ENCODE measurements at places on chromosomes 2 and 18.
A peak's percentile ranks its signal among the peaks of the same experiment; 100 is the strongest.

DNA sequence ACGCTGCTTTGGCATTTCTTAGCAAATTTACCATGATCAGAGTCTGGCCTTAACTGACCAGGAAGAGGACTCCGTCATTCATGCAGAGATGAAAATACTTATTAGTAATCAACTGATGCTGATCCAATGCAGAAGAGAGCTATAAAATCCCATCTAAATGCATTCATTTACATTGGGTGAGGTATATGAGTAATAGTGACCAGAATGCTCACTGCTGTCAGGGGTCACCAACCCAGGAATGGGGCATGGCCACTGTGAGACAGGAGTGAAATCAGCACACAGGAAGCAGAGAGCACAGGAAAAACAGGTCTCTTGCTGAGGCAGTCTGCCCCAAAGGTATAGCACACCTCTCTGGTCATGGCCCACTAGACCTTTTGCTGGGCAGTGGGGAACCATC is 68.1 kb upstream of the TMEM247 start:
- DNase-seq = no peak

DNA sequence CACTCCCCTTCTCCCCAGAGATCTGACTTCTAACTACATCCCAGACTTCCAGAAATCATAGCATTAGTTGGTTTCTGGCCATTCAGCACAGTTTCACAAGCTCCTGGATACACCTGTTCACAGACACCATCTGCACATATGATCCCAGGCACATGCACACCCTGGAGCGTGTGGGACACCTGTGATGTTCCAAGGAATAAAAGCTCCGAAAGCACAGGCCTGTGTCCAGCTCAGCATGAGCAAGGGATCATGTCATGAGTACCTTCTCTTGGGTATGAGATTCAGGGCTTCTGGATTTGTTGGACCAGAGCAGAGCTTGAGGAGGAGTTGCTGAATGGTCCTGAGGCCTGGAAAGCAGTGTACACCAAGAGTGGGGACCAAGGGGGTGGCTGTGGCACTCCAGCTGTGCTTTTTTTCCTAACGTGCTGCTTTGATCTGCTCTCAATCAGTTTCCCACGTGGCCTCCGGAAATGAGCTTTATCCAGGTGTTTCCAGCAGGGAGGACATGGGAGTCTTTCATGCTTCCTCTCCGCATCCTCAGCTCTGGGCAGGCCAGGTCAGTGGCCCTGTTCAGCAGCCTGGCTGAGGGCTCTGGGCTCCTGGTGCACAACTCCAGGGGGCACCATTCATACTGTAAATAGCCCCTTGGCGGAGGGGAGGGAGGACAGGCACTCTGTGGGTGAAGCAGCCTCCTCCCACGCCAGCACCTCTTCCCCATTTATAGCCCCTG is 1.8 kb downstream of the DYSF start:
- DNase-seq = no peak

DNA sequence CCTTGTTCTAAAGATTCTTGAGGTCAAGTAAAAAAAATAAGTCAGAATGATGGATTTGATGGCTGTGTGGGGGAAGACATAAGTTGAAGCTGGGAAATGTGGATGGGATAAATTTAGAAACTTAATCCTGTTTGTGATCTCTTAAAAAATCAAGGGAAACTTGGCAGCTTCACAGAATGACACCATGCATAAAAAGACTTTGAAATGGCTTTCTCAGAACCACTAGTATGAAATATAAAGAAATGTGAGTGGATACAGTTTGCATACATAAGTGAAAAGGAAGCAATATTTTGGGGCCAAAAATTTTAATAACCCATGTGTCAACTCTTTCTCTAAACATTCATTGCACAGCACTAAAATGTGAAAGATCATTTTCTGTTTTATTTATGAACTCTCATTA is 21.7 kb downstream of the CDH19 start:
- DNase-seq = no peak

DNA sequence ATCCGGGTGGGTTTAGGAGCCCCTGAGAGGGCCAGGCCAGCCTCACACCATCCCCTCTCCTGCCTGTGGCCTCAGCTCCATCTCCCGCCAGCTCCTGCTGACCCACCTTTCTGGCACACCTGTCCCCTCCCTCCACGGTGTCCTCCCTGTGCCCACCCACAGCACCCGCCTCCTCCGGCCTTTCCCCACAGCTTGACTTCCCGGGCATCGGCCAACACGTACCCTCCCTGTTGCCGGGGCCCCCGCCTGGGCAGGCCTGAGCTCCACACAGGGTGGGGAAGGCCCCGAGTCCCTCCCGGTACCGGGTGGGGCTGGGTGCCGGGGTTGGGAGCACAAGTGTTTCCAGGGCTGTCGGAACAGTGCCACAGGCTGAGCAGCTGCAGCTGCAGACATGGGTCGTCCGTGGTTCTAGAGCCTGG is 6.5 kb downstream of the GPC1 start:
- DNase-seq = no peak

DNA sequence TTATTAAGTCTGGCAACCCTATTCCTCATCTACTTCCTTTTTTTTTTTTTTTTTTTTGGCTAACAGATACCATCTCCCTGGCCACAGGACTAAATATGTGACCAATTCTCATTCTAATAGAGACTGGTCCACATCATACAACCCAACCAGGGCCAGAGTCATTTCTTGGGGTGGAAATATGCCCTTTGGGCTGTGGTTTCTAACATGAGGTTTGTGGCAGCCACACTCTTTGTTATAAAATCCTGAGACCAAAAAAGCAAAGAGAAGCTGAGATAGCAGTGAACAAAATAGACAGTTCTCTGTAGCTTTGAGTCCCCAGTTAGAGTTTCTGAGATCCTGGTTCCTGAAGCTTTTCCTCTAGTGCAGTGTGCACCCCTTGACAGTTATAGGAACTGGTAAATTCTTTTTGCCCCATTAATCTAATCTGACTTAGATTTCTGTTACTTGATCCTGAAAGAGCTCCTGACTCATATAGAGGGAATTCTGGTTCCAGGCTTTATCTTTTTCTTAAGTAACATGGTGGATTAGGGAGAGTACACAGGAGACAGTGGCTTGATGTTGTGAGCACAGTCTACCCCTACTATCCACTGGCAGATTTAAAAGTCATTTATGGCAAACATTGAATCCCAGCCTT is 86.8 kb downstream of the MAIP1 start:
- DNase-seq = peak; percentile 49

- DNase-seq = no peak
Measured at GRCh38 chr2:8368463-8368862, 313.4 kb upstream of the ID2 start.

DNA sequence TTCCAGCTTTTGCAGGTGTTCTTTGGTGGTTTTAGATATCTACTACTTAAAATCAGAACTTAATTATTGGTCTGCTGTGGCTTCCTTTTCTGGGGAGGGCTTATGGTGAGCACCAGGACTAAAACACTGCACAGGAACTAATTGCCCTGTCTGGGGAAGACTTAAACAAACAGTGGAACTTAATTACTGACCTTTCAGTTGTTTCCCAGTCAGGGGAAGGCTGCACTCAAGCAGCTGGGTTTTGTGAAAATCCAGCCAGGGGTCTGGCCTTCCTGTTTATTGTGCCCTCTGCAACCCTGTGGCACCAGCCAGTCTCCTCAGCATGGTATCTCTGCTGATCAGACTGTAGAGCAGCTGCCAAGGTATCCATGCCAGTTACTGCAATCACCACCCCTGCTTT is 398.2 kb downstream of the ADCYAP1 start:
- no peak for DNase-seq

DNA sequence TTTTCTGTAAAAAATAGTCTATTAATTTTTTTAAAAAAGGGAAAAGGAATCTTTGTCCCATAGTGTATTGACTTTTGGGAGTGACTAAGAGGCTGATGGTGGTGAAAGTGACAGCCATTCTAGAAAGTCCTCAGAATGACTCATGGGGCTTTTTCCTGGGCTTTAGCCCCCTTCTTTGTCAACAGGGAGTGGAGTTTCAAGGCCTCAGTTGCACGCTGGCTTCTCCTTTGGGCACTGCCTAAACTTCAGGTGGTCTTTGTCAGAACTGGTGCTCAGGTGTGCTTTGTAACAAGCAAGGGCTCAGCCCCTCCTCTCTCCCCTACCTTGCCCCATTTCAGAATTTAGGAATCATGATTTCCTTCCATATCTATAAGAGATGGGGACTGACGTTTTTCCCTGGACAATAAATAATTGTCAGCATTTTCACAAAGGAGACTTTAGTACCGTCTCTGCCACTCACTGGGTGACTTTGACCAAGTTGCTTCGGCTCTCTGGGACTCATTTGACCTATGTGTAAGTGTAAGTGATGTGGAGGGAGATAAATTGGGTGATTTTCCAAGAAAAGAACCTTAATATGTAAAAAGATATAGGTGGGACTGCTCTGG is 61.2 kb upstream of the IGFBP2 start:
- no peak for DNase-seq

DNA sequence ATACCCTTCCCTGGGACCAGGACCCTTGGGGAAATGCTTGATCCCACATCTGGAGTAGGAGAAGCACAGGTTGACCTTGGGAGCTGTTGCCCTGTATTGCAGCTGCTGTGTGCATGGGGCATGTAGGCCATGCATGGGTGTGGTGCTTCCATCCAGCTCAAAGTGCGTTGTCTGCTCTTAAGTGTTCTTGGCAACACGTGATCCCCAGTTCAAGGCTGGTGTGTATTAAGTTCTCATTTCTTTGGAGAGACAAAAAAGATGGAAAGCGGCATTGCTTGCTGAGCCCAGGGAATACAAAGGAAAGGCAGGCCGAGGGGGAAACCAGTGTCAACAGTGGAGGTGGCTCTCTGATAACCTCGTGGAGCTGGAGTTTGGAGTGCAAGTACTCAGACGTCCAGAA is 110.7 kb downstream of the RTP5 start:
- no peak for DNase-seq

GRCh38 chr2:203164311-203164935 is 74.4 kb upstream of the CYP20A1 start:
- no peak for DNase-seq

- no peak for DNase-seq
Measured at GRCh38 chr2:177123048-177123447, 89.5 kb upstream of the HNRNPA3 start.

- no peak for DNase-seq
Measured at GRCh38 chr18:25097057-25097456, 254.9 kb downstream of the ZNF521 start.

- no peak for DNase-seq
Measured at GRCh38 chr2:212337486-212338343, 200.9 kb downstream of the ERBB4 start.

GRCh38 chr2:99710721-99711120 is 220.9 kb upstream of the REV1 start:
- DNase-seq = peak; percentile 40

DNA sequence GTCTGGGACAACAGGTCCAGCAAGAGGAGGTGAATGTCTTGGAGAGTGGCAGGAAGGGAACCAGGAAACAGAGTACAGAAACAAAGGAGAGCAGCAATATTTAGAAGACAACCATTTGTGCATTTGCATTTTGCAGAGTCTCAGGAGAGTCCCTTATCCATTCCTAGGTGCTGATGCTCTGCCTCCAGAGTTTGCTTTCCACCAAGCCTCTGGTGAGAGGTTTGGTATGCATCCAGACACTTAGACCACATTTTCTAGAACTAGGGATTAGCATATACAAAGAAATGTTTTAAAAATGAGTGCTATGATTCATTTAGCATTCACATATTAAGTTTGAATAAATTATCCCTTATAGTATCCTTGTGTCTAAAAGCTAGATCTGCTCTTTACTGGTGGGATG is 18.5 kb upstream of the LRATD1 start:
- peak; percentile 33 for DNase-seq

DNA sequence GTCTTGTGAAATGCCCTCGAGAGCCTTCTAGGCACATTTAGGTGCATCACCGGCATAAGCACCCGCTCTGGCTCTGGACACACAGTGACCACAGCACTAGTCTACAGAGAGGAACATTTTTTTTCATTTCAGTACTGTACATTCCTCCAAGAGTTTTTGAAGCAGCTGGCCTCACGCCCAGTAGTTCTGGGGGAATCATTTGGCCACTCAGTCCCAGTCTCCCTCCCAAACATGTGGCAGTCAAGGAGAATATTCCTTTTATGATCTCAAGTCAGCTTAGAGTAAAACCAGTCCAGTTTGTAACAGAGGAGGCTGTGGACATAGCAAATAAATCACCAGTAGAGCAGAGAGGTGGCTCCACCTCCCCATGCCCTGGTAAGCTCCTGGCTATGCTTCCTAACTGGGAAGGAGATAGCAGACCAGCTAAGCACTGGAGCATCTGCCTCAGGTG is 48.1 kb downstream of the KCNE4 start:
- DNase-seq = peak; percentile 83

DNA sequence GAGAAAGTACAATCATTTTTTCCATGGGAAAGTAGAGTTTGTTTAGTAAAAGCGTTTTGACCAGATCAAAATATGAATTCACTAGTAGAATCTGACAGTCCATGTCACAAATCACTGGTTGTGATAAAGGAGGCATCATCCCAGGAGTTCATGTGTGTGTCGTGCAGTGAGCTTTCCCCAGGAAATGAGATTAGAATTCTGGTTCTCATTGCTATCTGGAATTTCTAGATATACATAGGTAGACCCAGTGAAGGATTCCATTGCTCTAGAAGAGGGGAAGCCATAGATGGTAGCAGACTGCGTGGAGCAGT is 206.6 kb downstream of the NCK2 start:
- no peak for DNase-seq

DNA sequence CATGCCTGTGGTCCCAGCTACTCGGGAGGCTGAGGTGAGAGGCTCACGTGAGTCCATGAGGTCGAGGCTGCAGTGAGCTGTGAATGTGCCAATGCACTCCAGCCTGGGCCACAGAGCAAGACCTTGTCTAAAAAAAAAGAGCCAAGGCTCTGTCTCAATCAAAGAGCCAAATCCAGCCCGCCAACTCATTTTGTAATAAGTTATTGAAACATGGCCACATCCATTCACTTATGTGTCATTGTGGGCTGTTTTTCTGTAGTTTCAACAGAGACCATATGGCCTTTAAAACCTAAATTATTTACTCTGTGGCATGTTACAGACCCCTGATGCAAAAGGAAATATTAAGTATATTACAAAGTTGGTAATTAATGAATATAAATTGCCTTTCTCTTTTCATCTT is 60.8 kb downstream of the GPR39 start:
- no peak for DNase-seq

DNA sequence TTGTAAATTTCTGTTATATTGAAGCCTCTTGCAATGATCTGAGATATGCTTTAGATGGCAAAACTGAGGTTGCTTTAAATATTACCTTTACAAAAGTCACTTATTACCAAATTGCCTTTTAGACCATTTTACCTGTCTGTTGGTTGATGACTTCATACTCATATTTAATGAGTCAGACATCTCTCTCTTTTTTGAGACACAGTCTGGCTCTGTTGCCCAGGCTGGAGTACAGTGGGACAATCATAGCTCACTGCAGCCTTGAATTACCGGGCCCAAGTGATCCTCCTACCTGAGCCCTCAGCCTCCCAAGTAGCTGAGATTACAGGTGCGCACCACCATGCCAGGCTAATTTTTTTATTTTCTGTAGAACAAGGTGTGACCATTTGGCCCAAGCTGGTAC is 11.5 kb upstream of the PPP4R3B start:
- DNase-seq = no peak

- DNase-seq = no peak
Measured at GRCh38 chr2:208148803-208149202, 2.8 kb upstream of the CRYGB start.
